ENCODE measurements at places on chromosomes 5 and 9.

- peak; percentile 37 for DNase-seq
Observed at GRCh38 chr9:99264070-99264680, 42.1 kb downstream of the SEC61B start.

GRCh38 chr9:11758016-11758415, 935.2 kb upstream of the TYRP1 start:
- DNase-seq, result no peak

DNA sequence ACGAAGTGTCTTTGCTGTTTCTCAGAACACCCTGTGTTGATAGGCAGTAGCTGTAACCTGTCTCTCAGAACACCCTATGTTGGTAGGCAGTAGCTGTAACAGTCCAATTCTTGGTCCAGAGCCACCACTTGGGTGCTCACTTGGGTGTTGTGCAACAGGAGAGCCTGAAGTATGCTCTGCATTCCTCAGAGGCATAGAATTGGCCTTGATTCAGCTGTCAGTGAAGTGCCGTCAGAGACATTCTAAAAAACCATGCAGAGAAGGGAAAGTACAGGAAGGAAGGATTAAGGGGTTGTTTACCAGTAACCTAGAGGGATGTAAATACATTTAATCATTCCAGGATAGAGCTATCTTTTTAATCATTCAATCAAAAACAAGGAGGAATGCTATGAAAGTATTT, 231.2 kb downstream of the ARRDC3 start:
- peak; percentile 70 for DNase-seq

DNA sequence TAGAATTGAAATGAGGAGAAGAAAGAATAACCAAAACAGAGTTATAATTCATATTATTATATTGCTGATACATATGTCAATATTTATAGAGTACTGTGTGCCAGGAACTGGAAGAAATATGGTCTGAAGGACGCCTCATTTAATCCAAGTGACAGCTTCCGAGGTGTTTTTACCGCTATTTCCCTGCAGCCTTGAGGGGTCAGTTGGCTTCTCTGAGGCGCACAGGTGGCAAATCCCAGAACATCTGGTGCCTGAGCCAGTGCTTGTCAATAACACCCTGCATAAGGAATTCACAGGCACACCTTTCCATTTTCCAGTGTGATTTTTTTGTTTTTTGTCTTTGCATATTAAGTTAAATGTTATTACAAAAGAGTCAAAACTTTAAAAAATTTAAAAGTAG, 43.3 kb upstream of the CTSL start:
- no peak for DNase-seq

DNA sequence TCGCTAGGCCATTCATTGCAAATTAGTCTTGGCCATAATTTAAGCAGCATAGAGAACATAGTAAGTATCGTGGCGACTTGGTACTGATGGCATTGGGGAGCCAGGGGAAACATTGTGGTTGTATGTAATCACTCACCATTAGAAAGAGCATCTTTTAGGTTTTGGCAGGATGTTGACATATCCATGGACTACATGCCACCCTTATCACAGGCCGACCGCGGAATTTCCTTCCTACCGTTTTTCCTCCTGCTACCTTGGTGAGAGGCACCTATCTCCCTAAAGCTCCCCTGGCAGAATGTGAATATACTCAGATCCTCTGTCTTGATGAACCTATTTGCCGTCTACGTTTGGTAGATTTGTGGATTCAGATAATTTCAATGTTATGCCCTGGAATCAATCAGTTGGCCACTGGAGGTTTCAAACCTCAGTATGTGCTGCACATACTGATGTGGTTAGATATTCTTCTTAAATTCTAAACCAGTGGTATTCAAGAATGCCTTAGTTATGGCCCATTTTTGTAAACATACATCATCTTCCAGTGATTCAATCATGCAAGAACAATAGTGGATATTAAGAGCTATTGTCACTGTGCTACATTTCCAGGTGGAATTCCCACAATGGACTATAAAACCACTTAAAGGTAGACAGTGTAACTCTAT, 271.0 kb upstream of the HAPLN1 start:
- no peak for DNase-seq

GRCh38 chr5:149939546-149939945, 5.0 kb downstream of the PDE6A start:
- no peak for DNase-seq

DNA sequence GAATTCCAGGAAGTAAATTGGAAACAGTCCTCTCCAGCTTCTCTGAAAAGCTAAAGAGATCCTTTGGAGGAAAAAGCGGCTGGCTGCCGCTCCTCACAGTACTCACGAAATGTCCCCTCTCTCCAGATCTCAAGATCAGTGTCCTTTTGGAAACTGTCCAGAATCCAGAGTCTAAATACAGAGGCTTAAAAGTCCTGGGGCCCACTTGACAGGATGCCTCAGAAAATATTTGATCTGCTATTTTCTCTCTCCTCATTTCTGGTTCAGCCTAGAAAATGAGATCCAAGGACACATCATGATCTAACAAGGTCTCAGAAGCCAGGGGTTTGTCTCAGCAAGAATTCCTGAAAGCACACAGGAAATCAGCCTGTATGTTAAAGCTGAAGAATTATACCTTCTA, 7.2 kb downstream of the C1QTNF2 start:
- no peak for DNase-seq
